IPS DF 6.9 (cell line): ENCODE measurements at places on chromosomes 2 and 18.

- no peak for DNase-seq
These were observed 708 bp upstream of the RPIA start for GRCh38 chr2:88690591-88691338.

DNA sequence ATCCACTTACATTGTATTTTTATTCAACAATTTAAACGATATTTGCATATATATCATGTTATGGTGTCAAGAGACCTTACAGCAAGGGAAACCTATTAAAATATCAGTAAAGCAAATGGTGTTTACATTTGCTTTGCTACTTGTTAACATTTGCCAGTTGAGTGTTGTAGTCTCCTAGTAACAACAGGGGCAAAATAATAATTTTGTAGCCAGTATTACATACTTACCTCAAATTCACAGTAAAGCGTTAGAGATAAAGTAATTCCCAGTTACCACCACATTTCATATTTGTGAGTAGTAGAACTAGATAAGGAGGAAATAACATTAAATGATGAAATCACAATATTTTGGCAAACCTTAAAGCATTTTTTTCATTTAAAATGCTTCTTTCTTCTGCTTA is 71.3 kb downstream of the FASTKD2 start:
- no peak for DNase-seq

- DNase-seq: no peak
These were observed 77.5 kb downstream of the CDK15 start for GRCh38 chr2:201883606-201884369.

GRCh38 chr2:191171708-191172355 is 21.0 kb upstream of the STAT4 start:
- no peak for DNase-seq

DNA sequence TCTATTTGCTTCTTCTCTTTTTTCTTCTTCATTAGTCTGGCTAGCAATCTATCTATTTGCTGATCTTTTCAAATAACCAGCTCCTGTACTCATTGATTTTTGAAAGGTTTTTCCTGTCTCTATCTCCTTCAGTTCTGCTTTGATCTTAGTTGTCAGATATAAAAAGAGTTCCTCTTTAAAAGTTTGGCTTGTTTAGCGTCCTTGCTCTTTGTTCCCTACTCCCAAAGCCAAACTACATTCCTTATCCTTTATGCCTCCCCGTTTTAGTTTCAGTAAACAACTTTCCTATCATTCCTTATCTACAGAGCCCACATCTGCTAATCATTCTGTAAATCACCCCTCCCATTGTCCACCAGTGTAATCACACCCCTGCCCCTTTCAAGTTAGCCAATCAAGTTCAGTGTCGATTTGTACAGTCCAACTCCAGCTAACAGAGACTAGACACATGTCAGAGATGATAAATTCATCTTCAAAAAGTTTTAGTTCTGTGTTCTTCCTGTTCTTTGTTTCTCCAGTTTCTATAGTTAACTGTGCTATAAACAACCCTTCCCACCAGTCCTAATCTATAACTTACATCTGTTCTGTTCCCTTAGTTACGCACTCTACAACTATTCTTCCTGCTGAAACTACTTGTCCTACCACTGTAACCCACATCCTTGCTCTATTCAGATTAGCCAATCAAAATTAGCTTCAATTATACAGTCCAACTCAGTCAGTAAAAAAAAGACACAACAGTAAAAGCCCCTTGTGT is 44.4 kb downstream of the TFPI start:
- no peak for DNase-seq

- DNase-seq: no peak
These were observed 7.4 kb downstream of the ASXL3 start for GRCh38 chr18:33585431-33585775.

GRCh38 chr2:120863146-120863545 is 127.5 kb downstream of the GLI2 start:
- no peak for DNase-seq

GRCh38 chr18:12369211-12369610 is 7.8 kb downstream of the AFG3L2 start:
- DNase-seq: no peak

- DNase-seq: no peak
These were observed 61.6 kb upstream of the DYNAP start for GRCh38 chr18:54529444-54529843.

GRCh38 chr18:31643003-31643402 is 41.4 kb downstream of the B4GALT6 start:
- no peak for DNase-seq

GRCh38 chr2:212414767-212415211 is 123.8 kb downstream of the ERBB4 start:
- DNase-seq: no peak

- no peak for DNase-seq
These were observed 5.7 kb upstream of the GPR35 start for GRCh38 chr2:240619506-240620148.

GRCh38 chr18:56067969-56068671 is 480.1 kb upstream of the TCF4 start:
- DNase-seq: no peak

- no peak for DNase-seq
These were observed 27.1 kb downstream of the LIPG start for GRCh38 chr18:49588971-49589370.

DNA sequence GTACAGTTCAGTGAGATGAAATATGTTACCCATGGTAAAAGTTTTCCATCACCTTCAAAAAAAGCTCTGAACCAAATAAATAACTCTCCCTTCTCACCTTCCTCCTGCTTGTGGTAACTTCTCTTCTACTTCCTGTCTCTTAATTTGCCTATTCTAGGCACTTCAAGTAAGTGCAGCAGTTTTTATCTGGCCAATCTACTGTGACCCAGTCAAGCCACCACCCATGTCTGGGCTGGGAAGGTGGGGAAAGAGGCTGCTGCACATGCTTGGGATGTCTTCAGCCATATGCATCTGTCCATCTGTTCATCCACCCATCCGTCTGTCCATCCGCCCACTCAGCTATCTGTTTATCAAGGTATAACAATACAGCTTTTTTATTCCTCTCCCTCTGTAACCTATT is 31.6 kb downstream of the ZNF532 start:
- DNase-seq: no peak

- no peak for DNase-seq
These were observed 145.2 kb upstream of the COPS8 start for GRCh38 chr2:236940497-236940896.

GRCh38 chr2:225697936-225698335 is 298.4 kb downstream of the NYAP2 start:
- no peak for DNase-seq

DNA sequence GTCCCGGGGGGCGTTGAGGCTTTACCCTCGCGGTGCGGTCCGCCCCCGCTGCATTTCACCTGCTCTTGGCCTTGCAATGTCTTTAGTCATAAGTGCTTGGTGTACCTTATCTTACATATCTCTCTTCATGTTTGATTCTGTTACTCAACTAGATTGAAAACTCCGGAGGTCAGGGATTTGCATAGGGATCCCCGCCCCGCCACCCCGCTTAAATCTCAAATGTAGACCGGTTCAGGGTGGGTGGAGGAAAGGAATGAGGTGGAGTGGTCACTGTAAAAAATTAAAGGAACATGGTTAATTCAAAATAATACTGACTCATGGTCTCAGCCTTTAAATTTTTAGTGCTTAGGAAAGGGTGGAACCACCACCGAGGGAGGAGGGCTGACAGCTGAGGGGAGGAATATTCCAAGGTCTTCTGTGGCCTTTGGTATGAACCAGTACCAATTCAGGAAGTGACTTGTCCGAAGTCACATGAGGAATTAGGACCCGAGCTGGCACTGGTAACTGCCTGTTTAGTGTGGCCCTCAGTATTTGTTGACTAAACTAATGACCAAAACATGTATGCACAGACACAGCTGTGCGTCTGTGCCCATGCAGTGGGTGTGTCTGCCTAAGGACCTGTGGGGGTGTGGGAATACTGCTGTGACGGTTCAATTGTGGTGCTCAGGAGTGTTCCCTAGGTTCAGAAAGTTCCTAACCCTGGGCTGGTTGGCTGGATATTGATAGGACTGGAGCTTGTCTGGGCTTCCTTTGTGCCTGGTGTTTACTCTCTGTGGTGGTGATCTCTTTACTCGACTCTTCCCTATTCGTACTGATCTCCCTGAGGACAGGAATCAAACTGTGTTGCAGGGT is 1.0 kb downstream of the PLEKHB2 start:
- DNase-seq: no peak

DNA sequence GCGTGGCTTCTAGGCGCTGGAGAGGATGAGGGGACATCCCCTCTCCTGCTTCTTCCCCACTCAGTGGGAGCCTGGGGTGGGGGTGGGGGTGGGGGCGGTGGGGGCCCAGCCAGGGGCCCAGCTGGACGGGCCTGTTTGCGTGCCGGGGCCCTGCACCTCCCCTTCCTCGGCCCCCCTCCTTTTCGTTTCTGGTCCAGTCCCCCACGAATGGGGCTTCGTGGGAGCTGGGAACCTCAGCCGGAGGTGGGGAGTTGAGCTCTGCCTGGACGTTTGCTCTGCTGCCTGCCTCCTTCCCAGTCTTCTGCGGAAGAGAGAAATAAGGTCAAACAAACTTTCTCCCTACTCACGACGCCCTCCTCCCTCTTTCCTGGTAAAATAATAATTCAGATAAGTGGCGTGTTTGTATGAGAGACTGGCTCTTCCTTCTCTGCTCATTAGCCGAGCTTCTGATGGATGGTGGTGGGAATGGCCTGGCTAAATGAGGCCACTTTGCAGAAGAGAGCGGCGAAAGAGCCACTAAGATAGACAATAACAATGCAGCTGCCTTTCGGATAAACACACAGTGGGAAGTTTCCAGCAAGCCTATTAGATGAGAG is 782 bp downstream of the MTA3 start:
- DNase-seq: no peak

GRCh38 chr2:177723235-177723634 is 330.7 kb downstream of the AGPS start:
- DNase-seq: no peak

GRCh38 chr2:166057370-166058164 is 70.3 kb downstream of the SCN1A start:
- DNase-seq: no peak

DNA sequence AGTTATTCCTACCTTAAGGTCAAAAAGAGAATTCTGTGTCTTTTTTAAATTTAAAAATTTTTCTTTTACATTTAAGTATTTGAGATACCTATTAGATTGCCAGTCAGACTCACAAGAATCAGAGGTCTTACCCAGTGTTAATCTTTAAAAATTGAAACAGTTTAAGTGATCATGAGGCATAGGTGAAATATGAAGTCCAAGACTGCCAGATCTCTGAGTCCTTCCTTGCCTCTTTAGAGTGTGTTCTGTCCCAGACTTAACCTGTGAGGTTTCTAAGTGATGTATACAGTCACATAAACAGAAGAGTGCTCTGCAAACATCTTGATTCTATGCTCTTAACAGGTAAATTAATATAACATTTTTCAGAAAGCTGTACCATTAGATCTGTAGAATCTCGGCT is 40.6 kb downstream of the ACTR3 start:
- DNase-seq: no peak

- no peak for DNase-seq
These were observed 61.1 kb downstream of the COA5 start for GRCh38 chr2:98547092-98547790.

GRCh38 chr2:86297382-86298147 is 39.9 kb downstream of the REEP1 start:
- DNase-seq: no peak

GRCh38 chr2:12044857-12045256 is 298.4 kb downstream of the LPIN1 start:
- no peak for DNase-seq

- no peak for DNase-seq
These were observed 36.3 kb upstream of the ITM2C start for GRCh38 chr2:230828272-230828961.

GRCh38 chr2:129711816-129712675 is 267.4 kb upstream of the RAB6C start:
- no peak for DNase-seq

DNA sequence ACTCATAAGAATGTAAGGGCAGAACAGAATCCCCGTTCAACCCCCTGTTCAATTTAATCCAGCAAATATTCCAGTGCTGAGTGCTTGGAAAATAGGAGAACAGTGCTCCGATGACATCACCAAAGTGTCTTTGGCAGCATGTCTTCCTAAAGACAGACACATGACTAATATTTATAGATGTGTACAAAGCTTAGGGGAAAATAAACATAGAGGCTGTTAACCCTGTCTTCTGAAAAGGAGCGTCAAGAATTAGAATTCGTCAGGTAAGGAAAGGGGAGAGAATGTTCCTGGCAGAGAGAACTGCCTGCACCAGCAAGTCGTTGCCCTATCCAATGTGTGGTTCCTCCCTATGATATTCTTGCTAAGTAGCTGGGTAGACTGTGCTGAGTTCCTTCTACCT is 72.7 kb downstream of the PLB1 start:
- DNase-seq: no peak
